ENCODE measurements at places on chromosomes 16 and 17.
A peak's percentile ranks its signal among the peaks of the same experiment; 100 is the strongest.

DNA sequence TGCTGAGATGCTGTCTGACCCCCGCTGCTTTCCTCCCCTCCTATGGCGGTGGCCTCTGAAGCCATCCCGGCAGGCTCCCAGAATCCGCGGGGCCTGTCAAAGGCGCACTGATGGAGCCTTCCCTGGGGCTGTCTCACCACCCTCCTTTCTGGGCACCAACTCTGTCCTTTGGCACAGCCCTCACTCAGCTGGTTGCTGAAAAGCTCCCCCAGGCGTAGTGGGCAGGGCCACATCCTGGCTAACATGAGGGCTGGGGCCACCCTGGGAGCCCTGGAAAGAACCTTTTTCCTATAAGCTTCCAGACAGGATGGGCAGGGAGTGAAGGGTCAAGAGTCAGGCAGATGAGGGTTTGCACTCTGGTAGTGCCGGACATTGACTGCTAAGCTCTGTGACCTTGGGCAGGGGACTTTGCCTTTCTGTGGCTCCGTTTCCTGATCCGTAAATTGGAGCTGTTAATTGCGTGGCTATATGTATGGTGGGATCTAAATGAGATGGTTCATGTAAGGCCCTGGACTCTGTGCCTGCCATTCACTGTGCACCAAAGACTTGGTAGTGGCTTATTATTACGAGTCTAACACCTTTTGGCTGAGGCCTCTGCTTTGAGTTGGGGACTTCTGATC lies 27.6 kb upstream of the LASP1NB start:
- no peak for DNase-seq

DNA sequence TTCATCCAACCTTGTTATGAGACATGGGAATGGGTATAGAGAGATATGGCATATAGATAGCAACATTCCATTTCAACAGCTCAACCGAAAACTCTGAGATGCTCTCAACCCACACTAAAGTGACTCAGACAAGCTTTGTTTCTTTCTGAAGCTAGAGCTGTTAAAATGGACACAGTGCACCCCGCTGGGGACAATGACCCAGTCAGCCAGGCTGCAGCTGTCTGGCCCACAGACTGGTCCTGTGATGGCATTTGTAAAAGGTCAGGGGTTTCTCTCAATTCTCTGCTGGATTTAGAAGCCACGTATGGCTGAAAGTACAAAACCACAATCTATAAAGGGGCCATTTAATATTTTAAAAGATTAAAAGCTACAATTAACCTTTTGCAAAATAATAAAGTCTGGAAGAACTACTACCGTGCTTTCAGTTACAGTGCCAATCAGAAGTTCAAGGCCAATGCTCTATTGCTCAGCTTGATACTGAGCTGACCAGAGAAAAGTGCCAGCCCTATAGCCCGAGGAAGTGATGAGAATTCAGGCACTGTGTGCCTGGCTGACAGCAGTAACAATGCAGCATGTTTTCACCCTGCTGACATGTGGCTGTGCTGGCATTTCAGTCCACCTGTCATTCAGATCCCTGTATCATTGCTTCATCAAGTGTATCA lies 60.2 kb downstream of the TEX2 start:
- no peak for DNase-seq

GRCh38 chr17:77531002-77531401 lies 390.2 kb downstream of the SEC14L1 start:
- DNase-seq: no peak

GRCh38 chr17:43983515-43984411 lies 20.7 kb upstream of the NAGS start:
- no peak for DNase-seq

GRCh38 chr17:7882068-7882467 lies 6.5 kb upstream of the CHD3 start:
- DNase-seq: no peak

DNA sequence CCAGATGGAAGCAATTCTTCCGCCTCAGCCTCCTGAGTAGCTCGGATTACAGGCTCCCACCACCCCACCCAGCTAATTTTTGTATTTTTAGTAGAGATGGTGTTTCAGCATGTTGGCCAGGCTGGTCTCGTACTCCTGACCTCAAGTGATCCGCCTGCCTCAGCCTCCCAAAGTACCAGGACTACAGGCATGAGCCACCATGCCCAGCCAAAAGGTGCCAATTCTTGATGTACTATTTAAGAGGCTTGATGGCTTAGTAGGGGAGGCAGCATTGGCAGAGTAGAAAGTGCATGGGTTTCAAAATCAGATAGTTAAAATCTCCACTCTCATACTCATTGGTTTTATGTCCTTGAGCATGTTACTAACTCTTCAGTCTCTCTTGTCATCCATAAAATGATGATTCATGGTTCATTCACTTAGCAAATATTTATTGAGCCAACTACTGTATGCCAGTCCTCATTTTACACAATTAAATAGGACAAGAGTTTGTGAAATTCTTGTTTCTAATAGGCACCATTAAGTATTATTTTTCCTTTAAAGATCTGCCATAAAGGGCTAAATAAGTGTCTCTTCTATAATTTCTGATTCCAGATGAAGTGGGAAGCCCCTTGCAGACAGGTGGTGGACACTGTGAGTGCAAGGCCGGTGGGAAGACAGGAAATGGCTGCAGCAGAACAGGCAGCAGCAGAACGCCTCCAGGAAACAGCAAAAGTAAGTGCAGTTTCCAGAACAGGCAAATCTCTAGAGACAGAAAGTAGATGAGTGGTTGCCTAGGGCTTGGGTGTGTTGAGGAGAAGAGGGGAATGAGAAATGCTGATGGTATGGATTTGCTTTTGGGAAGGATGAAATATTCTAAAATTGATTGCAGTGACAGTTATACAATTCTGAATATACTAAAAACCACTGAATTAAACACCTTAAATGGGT lies 8.2 kb upstream of the RPL27 start:
- DNase-seq: no peak

DNA sequence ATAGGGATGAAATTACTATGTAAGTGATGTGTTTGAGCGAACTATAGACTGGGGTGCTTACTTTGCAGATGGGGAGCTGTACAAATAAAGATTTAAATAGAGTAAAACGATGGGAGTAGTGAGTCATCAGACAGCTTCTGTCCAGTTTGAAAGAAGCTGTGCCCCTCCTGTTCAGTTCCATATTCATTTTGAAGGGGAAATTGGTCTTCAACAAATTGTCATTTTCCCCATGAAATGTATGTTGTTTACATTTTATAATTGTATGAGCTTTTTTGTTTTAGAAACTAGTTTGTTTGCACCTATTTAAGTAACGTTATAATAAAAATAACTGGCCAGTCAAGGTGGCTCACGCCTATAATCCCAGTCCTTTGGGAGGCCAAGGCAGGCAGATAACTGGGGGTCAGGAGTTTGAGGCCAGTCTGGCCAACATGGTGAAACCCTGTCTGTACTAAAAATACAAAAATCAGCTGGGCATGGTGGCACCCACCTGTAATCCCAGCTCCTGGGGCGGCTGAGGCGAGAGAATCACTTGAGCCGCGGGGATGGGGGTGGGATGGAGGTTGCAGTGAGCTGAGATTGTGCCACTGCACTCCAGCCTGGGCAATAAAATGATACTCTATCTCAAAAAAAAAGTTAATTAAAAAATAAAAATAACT lies 20.2 kb downstream of the SEC14L1 start:
- no peak for DNase-seq

GRCh38 chr17:9226130-9226793 lies 205.0 kb downstream of the NTN1 start:
- peak; percentile 41 for DNase-seq

DNA sequence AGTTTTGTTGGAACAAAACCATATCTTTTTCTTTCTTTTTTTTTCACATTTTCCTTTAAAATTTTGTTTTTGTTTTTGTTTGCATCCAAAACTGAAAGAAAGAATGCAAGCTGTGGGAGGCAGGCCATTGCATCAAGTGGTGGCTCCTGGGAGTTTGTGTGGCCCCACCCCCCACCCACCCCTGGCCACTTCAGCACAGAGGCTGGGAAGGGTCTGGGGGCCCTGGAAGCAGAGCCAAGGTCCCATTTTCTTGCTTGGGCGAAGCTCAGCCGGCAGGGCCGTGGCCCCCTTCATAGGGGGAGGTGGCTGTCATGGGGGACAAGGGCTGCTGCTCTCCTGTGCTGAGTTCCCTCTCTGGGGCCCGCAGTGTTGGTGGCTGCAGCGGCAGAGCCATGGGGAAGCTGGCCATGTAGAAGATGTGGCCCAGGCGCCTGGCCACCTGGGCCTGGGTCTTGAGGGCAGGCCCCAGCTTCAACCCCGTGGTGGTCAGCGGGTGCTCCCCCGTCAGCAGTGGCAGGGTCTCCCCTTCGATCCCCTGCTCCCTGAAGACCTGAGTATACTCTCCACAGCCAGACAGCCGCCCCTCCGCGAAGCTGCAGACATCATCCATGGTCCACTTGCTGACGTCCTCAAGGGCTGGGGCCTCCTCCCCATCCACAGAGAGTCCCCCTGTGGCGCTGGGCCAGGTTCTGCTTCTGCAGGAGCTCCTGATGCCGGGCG lies 19.8 kb downstream of the PAFAH1B1 start:
- DNase-seq: no peak

- no peak for DNase-seq
Measured at GRCh38 chr16:84226026-84226425, 13.8 kb downstream of the KCNG4 start.

DNA sequence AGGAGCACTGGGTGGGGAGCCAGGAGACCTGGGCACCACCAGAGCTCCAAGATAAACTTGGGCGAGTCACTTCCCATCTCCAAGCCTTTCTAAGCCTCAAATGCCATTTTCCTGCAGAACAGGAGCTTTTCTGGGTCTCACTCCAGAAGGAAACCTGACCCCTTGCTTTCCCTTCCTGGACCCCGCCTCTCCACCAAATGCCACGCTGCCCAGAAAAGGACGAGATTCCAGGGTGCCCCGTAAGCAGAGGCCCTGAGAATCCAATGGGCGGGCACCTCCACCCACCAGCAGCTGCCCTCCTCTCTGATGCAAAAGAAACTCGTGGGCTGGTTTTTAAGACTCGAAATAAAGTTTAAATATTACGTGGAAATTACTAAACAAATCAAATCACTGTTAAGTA lies 31.3 kb downstream of the ZNF423 start:
- no peak for DNase-seq

GRCh38 chr17:64008830-64009229 lies 10.7 kb downstream of the PRR29 start:
- no peak for DNase-seq

DNA sequence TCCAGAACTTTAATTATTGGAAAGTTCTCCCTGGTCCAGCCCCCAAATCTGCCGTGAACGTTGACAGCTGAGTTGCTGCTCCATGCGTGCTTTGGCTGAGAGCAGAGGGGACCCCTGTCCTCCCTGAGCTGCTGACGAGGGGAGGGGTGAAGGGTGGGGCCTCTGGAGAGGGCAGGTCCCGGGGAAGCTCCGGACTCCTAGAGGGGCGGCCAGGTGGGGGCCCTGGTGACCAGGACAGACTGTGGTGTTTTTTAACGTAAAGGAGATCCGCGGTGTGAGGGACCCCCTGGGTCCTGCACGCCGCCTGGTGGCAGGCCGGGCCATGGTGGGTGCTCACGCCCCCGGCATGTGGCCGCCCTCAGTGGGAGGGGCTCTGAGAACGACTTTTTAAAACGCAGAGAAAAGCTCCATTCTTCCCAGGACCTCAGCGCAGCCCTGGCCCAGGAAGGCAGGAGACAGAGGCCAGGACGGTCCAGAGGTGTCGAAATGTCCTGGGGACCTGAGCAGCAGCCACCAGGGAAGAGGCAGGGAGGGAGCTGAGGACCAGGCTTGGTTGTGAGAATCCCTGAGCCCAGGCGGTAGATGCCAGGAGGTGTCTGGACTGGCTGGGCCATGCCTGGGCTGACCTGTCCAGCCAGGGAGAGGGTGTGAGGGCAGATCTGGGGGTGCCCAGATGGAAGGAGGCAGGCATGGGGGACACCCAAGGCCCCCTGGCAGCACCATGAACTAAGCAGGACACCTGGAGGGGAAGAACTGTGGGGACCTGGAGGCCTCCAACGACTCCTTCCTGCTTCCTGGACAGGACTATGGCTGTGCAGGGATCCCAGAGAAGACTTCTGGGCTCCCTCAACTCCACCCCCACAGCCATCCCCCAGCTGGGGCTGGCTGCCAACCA lies at the start of gene MC1R:
TSS of gene MC1R (plus strand) at position 410 of the 895 bp plus-strand sequence. CDS start at position 807, 397 bp downstream.
- no peak for DNase-seq

- peak; percentile 87 for DNase-seq
Measured at GRCh38 chr17:82332669-82333278, 792 bp downstream of the SECTM1 start.

GRCh38 chr17:81701288-81702071 lies 1.7 kb upstream of the MRPL12 start:
- no peak for DNase-seq

GRCh38 chr17:43669971-43670644 lies 8.4 kb upstream of the MEOX1 start:
- DNase-seq: no peak

DNA sequence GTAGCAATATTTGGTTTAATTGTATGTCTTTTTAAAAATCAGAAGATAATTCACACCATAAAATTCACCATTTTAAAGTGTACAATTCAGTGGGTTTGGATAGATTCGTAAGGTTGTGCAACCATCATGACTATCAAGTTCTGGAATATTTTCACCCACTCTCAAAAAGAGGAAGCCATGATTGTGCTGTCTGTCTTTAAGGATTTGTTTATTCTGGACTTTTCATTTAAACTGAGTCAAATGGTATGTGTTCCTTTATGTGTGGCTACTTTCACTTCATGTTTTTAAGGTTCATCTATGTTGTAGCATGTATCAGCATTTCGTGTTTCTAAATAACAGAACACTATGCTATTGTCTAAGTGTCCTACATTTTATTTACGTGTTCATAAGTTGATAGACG lies 68.1 kb upstream of the CPHXL start:
- no peak for DNase-seq

DNA sequence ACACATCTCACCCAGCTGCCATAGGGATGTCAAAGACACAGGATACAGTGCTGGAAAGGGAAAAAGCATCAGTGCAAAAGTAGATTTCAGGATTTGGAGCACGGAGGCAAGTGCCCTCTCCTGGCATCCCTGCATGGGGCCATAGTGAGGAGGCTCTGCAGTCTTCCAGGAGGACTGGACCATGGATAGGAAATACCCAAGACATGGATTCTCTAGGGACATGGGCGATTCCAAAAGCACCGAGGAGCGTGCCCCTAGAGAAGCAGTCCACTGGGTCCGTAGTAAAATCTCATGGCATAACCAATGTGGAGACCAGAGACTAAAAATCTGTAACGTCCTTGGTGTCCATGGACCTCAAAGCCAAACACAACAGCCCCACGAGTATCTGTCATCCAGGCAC lies 818.2 kb downstream of the KCNJ18 start:
- no peak for DNase-seq

- peak; percentile 17 for DNase-seq
Measured at GRCh38 chr17:303168-303567, 49.4 kb downstream of the RPH3AL start.

DNA sequence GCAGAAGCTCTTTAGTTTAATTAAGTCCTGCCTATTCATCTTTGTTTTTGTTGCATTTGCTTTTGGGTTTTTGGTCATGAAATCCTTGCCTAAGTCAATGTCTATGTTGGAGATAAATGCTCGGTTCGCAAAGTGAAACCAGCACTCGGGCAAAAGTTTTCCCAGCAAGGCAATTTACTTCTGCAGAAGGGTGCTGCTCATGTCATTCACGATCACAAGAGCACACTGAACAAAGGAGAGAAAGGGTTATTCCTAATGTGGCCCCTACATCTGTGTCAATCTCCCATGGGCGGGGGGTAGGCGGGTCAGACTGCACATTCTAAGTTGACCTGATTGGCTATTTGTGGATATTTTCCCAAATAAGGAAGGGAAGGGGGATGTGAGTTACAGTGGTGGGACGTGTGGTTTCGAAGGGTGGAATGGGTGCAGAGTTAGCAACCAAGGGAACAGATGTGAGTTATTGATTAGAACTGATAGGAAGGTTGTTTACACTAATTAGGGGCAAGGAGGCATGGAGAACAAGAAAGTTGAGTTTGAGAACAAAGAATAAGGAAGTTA lies 23.0 kb downstream of the ATF7IP2 start:
- DNase-seq: no peak

- no peak for DNase-seq
Measured at GRCh38 chr17:75998327-75998795, 2.3 kb upstream of the CDK3 start.

Measured in Right ventricle myocardium inferior (tissue), 1 donor.